CD4-positive, alpha-beta T cell treated with Interleukin-17A for 4 hours (primary cell): ENCODE measurements at places on chromosomes 1 and 21.

- no peak for DNase-seq
Measured at GRCh38 chr1:26353976-26354820, at the start of gene CRYBG2. Gene CRYBG2, minus strand, starts transcription at chr1:26354130. Its CDS starts 7,473 bp downstream, at chr1:26346657.

- DNase-seq: no peak
Measured at GRCh38 chr1:41995441-41996130, 76.9 kb upstream of the HIVEP3 start.

GRCh38 chr1:164611754-164612642 is 53.0 kb downstream of the PBX1 start:
- no peak for DNase-seq

GRCh38 chr1:5722635-5723164 is 269.5 kb downstream of the NPHP4 start:
- no peak for DNase-seq

- no peak for DNase-seq
Measured at GRCh38 chr1:202281316-202282024, 60.3 kb downstream of the UBE2T start.

DNA sequence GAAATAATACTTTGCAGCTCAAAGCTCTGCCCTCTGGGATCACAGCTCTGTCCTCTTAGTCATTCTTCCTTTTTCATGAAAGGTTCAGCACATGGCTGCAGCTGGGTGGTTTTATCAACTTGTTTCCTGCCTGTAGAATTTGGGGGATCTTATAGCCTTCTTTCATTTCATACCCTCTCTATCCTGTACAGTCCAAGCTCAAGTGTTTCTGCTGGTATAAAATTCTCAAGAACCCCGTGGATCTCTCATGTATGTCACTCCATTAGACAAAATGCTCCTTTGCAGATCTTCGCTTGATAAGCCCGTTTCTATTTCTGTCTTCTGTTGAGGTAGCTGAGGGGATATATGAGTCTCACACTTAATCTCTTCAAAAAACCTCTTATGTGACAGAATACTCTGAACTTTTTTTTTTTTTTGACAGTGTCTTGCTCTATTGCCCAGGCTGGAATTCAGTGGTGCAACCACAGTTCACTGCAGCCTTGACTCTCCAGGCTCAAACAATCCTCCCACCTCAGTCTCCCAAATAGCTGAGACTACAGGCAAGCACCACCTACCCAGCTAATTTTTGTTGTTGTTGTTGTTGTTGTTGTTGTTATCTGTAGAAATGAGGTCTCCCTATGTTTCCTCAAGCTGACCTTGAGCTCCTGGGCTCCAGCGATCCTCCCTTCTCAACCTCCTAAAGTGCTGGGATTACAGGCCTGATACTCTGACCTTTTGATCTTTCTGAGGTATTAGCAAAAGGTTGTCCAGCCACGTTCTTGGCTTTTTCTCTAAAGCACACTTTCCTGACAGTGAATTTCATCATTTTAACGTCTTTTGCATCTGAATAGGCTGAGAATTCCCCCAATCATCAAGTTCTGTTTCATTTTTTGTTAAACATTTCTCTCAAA is 24.6 kb upstream of the COL9A2 start:
- peak; percentile 19 for DNase-seq

DNA sequence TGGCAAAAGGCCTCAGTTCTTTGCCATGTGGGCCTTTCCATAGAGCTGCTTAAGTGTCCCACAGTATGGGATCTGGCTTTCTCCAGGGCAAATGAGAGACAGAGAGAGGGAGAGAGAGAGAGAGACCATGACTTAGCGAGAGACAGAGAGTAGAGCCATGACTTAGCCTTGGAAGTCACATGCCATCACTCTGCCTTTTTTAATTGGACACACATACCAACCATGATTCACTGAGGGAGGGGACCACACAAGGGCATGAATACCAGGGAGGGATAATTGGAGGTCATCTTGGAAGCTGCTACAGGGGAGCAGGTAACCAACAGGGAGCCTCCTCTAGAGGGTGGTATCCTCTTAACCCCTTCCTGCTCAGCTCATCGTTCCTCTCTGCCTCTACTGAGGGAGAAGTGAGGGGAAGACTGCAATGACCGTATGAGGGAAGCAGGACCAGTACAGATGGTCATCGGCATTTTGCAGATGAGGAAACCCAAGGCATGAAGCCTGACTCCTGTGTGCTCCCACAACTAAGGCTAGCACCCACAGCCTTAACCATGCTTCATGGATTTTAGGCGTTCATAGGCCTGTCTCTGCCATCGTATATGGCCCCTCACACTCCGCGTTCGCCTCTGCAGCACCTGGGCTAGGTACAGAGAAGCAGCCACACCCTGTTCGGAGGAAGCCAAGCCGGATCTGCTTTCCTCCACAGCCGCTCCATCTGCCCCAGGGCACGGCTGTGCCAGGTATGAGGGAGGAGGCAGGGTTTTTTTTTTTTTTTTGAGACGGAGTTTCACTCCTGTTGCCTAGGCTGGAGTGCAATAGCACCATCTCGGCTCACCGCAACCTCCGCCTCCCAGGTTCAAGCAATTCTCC is 38.6 kb downstream of the MEF2D start:
- DNase-seq: no peak

DNA sequence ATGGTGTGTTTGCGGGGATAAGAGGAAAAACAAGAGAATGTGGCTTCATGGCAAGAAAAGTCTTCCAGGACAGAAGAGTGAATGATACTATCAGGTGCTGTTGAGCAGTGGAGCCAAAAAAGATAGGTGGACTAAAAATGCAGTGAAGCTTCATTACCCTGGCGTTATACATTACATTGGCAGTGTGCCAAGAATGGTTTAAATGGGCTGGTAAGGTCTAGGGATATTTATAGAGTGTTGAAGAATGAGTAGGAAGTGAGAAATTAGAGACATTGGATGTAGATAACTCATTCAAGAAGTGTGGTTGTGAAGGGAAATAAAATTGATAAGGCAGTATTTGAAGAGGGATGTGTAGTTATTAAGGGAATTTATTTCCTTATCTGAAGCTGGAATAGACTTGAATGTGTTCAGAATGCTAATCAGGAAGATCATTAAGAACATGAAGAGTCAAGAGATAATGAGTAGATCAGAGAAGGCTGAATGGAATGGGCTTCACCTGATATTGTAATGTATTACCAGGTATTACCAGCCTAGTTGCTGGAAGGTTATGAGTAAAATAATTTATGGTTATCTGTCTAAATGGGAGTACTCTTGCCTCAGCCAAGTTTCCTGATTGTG is 72.7 kb downstream of the MAST2 start:
- DNase-seq: no peak

GRCh38 chr1:151157067-151157531 is 650 bp downstream of the TNFAIP8L2 start:
- DNase-seq: peak; percentile 75

DNA sequence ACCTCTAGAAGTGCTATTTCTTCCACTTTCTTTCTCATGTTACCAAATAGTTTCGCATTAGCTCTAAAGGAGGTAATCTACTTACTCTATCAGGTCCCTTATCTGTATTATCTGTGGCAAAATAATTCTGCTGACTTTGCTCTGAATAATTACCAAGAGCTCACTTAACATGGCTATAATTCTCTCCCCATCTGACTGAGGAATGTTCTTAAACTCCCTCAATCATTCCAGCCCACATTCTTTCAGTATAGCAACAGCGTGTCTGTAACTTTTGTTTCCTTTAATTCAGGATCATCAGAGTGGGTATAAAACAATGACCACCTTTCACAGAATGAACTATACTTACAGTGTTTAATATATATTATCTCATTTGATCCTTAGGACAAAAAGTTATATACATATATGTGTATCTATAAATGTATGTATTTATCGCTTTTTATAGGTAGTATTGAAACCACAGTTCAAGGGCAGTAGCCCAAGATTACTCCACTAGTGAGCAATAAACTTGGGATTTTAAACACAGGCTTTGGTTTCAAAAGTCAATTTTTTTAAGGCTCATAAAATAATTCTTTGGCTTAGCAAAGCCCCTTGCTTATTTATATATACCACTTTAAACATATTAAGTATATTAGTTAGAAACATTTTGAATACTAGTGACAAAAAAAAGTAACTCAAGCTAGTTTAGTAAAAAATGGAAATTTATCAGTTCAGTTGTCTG is 36.1 kb upstream of the ST6GALNAC3 start:
- DNase-seq: no peak

- peak; percentile 74 for DNase-seq
Measured at GRCh38 chr1:226653311-226653921, 85.7 kb downstream of the ITPKB start.

GRCh38 chr1:212431644-212432043 is 1.1 kb upstream of the NENF start:
- no peak for DNase-seq

GRCh38 chr1:200979574-200980451 is 43.7 kb downstream of the KIF21B start:
- DNase-seq: peak; percentile 81

DNA sequence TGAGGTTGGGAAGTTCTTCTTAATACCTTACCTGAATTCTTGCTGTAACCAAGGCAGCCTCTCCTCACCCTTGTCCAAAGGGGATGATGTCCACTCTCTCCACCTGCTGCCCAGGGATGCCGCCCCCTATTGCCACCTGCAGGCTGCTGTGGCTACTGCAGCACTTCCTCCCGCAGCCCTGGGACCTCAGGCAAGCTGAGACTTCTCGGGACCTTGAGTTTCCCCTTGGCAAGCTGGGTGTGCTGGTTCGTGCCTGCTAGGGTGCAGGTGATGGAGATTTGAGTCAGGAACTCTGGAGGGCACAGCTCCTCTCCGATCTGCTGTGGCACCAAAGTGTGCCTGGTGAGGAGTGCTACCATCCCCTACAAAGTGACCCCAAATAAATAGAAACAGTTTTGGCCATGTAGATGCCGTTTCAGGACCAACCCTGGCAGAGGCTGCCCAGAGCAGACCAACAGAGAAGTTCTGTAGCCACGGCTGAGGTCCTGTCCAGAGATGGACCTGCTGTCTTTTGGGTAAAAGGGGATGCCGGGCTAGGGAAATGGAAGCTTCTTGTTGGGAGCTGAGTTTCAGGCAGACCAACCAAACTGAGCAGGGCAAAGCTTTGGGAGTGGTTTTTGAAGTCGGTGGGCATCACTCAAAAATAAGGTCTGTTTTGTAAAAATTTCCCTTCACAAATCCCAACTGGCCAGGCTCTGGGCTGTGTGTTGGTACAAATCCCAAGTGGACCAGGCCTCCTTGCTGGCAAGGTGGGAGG is 31.7 kb downstream of the RUNX3 start:
- DNase-seq: peak; percentile 60

- DNase-seq: no peak
Measured at GRCh38 chr21:42758721-42759593, 105.5 kb downstream of the PDE9A start.

GRCh38 chr1:54579337-54579781 is 31.3 kb downstream of the ACOT11 start:
- DNase-seq: no peak

GRCh38 chr1:89538361-89538760 is 13.7 kb downstream of the LRRC8B start:
- no peak for DNase-seq

GRCh38 chr1:115828101-115829022 is 12.6 kb downstream of the NHLH2 start:
- no peak for DNase-seq

- no peak for DNase-seq
Measured at GRCh38 chr1:20072771-20073170, 2.8 kb downstream of the PLA2G5 start.

GRCh38 chr1:96116731-96117130 is 604.9 kb upstream of the PTBP2 start:
- no peak for DNase-seq

DNA sequence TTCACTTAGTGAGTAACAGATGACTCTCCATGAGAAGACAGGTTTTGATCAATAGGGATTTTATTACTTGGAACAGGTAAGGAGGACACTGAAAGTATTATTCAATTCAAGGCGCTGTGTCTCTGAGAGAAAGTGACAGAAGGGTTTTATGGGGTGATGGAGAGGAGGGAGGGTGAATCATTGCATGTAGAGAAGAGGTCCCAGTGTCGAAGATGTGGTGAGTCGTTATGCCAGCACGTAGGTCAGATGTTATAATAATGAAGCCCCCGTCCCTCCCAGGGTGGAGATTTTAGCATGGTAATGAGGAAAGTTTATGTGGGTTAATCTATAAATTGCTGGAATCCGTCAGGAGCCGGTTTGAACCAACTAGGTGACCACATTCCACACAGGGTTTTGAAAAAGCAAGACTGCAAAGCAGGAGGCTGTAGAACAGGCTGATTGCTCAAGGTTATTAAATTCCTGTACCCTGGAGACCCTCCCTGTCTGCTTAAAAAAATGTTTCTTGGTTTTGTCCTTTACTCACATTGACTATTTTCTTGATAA is 586.4 kb upstream of the TMPRSS15 start:
- no peak for DNase-seq

- no peak for DNase-seq
Measured at GRCh38 chr1:29128739-29129138, 5.0 kb upstream of the TMEM200B start.

DNA sequence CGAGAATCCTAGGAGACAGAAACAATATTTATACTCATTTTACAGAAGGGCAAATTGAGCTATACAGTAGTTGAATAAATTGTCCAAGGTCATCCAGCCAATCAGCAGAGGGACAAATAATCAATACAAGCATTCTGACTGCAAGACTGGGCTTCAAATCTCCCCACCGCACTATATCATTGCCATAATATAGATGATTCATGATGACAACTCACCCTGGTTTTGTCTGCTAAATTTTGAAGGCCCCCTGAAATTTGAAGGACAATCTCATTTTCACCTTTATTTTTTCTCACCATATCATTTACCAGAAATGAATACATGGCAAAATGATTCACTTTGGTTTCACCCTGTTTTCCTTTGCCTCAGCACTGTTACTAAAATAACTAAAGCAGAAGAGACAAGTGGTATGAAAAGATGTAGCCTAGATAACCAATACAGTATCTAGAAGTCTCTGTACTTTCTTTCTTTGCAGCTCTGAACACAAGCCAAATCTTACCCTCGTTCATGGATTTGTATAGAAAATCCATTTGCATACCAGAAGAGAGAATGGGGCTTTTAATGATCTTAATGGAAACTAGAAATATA is 292.5 kb downstream of the TTLL7 start:
- no peak for DNase-seq

GRCh38 chr1:154839691-154840090 is 30.4 kb downstream of the KCNN3 start:
- no peak for DNase-seq

DNA sequence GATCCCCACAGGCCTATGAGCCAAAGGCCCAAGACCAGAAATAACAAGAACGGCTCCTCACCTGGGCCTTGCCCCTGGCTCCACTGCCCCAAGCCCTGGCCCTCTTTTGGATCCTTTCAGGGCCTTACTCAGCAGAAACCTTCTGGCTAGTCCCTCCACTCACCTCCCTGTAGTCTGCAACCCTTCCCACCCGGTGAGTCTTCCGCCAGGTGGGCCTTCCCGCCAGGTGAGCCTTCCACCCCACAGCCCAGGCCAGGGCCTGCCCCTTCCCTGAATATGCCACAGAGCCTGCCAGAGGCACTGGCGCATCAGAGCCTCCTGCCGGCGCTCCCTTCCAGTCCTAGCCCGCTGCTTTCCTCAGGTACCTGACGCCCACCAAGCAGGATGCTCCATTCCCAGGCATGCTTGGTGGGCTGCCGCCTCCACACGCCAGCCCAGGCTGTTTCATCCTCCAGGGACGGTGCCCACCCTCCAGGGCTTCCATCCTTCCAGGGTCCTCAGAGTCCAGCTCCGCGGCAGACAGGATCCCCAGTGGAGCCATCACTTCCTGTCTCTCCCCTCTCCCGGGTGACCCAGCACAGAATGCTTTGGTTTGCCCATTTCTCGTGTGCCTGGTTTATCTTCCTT is 20.9 kb downstream of the LHX4 start:
- DNase-seq: no peak

- DNase-seq: no peak
Measured at GRCh38 chr1:31073044-31073443, 7.5 kb upstream of the PUM1 start.
